ENCODE measurements at places on chromosomes 4 and X.

DNA sequence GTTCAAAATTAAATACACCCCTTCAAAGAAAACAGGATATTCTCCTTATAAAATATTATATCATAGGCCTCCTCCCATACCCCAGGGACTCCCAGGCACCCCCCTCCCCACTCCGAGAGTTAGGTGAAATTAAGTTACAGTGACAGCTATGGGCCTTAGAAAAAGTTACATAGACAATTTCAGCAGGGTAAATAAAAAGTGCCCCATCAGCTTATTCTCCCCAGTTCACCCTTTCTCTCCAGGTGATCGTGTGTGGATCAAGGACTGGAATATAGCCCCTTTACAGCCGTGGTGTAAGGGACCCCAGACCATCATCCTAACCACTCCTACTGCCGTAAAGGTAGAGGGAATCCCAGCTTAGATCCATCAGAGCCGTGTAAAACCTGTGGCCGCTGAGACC is 147.6 kb upstream of the FGF16 start:
- DNase-seq: no peak

DNA sequence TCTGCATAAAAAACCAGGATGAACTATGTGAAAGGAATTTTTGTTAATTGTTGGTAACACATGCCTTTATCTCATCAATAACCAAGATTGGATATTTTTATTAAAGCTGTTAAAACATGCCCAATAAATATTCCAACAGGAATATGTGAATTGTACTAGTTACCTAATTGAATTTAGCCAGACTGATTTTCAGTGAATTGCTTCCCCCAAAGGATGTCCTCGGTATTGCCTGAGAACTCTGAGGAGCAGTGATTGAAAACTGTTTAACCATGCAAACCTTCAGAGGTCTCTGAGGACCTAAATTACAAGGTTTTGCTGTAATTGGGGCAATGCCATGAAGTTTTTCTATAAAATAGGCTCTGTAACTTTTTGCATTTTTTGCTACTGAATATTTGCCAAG is 66.6 kb downstream of the BLTP1 start:
- no peak for DNase-seq

- no peak for DNase-seq
Measured at GRCh38 chrX:73647212-73647611, 84.2 kb downstream of the CHIC1 start.

DNA sequence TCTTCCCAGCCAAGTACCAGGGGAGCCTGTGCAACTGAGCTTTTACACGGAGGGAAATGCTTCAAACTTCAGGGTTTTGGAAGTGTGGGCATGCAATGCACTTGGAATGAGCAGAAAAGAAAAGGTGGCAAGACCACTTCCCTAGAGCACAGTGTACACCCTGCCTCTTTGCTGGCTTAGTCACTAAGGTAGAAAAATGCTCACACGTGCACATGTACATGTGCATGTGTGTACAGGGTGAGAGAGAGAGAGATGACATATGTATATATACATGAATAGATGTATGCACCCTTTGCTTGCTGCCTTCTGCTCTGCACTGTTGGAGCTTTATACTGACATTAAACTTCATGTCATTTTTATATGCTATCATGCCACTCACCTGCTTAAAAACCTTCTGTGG is 7.9 kb upstream of the KLF3 start:
- no peak for DNase-seq

DNA sequence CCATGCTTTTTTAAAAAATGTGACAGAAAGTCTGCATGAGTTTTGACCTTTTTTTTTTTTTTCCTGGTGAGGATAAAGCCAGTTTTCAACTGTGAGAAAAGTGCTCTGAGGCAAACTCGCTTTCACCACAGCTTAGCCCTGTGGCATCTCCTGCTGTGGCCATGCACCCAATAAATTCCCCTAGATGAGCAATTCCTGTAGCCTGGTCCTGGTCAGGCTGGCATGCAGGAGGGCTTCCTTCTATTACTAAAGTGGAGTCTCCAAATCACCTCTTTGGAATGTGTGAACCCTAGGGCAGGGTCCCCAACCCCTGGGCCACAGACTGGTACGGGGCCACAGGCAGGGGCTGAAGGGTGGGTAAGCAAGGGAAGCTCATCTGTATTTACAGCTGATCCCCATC is 265.4 kb downstream of the RAPGEF2 start:
- DNase-seq: no peak

DNA sequence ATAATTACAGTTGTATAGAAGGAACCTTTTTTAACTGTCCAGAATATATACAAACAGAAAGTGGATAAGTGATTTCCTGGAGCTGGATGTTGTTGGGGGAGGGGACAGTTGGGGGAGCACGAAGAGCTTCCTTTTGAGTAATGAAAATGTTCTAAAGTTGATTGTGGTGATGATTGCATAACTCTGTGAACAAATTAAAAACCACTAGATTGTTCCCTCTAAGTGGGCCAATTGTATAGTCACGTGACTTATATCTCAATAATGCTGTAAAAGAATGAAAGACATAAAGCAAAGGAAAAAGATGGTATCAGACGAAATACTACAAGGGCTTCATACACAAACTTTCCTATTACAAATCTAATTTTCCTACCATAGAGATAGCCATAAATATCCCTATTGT is 2.7 kb downstream of the CT55 start:
- no peak for DNase-seq

DNA sequence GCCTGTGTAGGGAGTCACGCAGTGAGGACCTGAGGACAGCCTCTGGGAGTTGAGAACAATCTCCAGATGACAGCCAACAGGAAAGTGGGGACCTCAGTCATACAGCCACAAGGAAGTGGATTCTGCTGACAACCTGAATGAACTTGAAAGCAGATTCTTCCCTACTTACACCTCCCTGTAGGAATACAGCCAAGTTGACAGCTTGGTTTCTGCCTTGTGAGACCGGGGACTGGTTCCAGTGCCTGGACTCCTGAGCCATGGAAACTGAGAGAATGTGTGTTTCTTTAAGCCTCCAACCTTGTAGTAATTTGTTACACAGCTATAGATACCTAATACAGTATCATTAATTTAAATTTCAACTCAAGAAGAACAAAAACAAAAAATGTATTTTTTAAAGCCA is 107.5 kb downstream of the CNKSR2 start:
- DNase-seq: no peak

DNA sequence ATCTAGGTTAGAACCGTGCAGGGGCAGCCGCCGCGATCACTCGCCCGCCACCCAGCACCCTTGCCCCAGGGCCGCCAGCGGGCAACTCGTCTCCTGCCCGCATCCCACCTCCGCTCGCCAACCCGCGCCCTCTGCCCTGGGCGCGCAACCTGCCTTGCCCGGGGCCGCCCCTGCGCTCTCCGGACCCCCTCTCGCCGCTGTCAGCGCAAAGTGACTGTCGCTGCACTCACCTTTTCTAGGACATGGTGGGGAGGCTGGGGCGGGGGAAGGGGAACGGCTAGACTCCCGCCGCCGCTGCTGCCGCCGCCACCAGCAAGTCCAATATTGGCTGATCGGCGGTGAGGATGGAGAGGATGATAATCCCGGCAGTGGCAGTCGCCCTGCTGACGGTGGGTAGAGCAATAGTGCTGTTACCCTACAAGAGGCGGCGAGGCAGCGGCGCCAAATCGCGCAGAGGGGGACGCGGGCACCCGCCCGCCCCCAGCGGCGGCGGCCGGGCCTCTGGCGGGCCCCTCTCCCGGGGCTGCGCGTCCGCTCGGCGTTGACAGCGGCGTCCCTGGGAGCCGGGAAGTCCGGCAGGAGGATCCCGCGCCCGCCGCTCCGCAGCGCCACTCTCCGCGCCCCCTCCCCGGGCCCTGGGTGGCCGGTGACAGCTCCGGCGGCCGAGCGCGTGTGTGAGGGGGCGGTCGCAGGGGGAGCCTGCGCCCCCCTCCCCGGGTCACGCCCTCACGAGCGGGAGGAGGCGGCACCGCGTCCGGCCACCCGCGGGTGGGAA is 2.3 kb upstream of the NR3C2 start:
- DNase-seq: peak; percentile 7

DNA sequence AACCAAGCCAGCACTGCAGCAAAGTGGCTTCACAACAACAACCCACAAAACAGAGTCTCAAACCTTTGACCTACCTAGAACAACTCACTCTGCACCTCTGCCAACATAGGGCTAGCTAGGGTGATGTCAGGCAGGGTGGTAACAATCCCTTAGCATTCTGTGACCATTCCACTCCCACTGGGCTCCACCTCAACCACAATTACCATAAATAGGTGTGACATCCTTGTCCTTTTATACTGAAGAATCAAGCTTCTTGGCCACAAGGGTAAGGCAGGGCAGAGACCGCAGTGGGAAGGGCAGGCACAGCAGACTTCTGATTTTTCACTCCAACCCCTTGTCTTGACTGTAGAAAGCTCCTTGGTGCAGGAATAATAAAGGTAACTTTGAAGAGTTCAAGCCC is 795.4 kb upstream of the DIAPH2 start:
- no peak for DNase-seq

GRCh38 chr4:8200302-8200975 is 1.3 kb downstream of the SH3TC1 start:
- no peak for DNase-seq

- DNase-seq: no peak
Measured at GRCh38 chr4:107035819-107036583, at the start of gene DKK2. Gene DKK2 (minus strand): TSS chr4:107036313. CDS start chr4:107035591, 722 bp downstream.

DNA sequence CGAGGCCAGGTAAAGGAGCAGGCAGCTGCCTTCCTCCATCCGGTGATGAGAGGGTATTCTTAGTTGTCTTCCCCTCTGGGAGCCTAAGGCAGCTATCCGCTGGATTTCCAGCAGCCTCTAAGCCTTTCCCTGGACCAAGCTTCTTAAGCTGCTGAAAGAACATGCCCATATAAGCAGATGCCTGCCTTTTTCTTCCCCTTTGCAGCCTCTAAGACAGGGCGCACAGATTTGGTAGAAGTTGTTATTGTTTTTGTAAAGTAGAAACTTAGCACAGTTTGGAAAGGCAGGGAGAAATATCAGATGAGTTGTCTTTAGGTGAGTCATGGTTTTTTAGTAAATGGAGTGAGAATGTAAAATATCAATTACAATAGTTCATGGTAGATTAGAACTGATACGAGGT is 210.8 kb downstream of the ARHGAP10 start:
- no peak for DNase-seq

- no peak for DNase-seq
Measured at GRCh38 chr4:159017323-159018026, 85.4 kb upstream of the RAPGEF2 start.

- DNase-seq: no peak
Measured at GRCh38 chr4:23006756-23007155, 314.0 kb downstream of the GBA3 start.

- no peak for DNase-seq
Measured at GRCh38 chrX:112961981-112962380, 121.3 kb upstream of the AMOT start.

DNA sequence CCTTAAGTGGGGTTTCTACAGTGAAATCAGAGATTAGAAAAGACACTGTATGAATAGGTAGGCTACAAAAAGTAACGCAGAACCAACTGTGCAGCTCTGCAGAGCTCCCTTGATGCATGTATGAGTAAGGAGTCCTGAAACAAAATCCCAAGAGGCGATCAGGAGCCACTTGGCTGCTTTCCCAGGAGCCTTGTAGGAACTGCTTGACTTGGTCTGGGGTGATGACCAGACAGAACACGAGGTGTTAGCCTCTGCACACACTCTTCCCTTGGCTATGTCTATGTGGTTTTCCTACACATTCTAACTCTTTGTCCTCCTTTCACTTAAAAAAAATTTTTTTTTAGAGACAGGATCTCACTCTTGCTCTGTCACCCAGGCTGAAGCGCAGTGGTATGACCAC is 22.8 kb upstream of the AP1S2 start:
- no peak for DNase-seq

DNA sequence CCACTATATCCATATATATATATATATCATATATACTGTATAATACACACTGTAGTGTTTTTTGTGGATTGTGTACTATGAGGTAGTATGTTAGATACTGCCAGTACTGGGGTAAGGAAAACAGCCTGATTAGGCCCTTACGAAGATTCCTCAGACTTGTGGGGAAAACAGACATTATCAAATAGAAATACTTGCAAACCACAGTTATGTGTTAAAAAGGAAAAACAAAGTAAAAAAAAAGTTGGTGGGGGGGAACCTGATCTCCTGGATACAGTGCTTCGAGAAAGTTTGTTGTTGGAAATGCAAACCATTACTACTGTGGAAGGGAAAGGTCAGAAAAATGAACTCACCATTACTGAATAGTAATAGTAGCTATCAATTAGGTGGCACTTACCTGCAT is 53.0 kb downstream of the PKD2 start:
- DNase-seq: no peak

All from GM12891 (cell line).